ENCODE measurements at places on chromosomes 13 and 19.

GRCh38 chr13:41028051-41028450, 8.9 kb upstream of the ELF1 start:
- DNase-seq = no peak

GRCh38 chr13:45219123-45219891, 18.5 kb upstream of the KCTD4 start:
- no peak for DNase-seq

GRCh38 chr19:58582985-58583384, 9.8 kb upstream of the MZF1 start:
- DNase-seq = no peak

DNA sequence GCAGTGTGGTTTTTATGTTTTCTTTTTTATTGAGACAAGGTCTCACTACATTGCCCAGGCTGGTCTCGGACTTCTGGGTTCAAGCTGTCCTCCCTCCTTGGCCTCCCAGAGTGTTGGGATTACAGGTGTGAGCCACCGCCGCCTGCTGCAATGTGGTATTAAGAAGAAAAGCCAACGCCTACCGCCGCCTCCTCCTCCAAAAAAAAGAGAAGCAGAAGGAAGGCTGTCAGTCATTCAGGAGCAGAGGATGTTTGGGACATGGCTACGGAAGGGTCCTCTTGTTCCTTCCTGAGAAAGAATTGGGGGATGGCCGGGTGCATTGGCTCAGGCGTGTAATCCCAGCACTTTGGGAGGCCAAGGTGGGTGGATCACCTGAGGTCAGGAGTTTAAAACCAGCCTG, 1.2 kb downstream of the PPP1R37 start:
- no peak for DNase-seq

GRCh38 chr13:102784483-102784882, 10.9 kb upstream of the TEX30 start:
- no peak for DNase-seq

GRCh38 chr19:49497047-49497788, 984 bp downstream of the RPS11 start:
- peak; percentile 21 for DNase-seq

- peak; percentile 85 for DNase-seq
Measured at GRCh38 chr19:38004521-38005223, 97.7 kb downstream of the SIPA1L3 start.

GRCh38 chr19:30498707-30499106, 126.5 kb downstream of the ZNF536 start:
- DNase-seq = no peak

GRCh38 chr19:17938092-17938845, 5.5 kb downstream of the CCDC124 start:
- peak; percentile 14 for DNase-seq

- DNase-seq = no peak
Measured at GRCh38 chr13:77975358-77976042, 56.9 kb upstream of the EDNRB start.

DNA sequence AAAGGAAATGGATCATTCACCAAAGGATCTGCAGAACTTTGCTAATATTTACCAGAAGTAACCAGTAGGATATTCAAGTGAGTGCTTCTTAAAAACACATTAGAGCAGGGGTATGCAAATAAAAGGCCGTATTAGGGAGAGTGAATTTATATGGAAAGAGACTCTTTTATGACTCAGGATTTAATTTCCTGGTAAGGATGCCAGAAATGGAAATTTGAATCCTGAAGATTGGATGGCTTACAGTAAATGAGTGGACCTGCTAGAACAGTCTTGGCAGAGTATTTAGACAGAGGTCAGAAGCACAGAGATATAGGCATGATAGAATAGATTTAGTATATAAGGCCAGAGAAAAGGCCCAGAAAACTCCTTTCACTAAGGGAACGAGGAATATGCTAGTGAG, 201.6 kb downstream of the SLITRK5 start:
- no peak for DNase-seq

- no peak for DNase-seq
Measured at GRCh38 chr13:52850396-52851136, 2.1 kb upstream of the PCDH8 start.

DNA sequence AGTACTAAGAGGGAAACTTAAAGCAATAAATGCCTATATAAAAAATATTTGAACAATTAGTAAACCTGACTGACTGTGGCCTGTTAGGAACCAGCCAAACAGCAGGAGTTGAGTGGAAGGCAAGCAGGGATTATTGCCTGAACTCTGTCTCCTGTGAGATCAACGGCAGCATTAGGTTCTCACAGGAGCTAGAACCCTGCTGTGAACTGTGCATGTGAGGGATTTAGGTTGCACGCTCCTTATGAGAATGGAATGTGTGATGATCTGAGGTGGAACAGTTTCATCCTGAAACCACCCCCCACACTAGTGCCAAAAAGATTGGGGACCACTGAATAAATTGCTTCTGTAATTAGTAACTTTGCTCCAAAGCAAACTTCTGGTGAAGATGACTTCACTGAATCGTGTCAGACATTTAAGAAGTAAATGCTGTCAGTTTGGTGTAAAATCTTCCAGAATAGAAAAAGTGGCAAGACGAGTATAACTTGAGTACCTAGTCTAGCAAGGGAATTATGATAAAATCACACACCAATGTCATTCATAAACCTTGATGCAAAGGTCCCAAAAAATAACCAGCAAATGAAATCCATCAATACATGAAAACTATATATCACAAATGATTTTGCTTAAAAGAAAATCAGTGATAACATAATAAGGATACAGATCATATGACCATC, 53.8 kb downstream of the SLC6A16 start:
- DNase-seq = no peak

DNA sequence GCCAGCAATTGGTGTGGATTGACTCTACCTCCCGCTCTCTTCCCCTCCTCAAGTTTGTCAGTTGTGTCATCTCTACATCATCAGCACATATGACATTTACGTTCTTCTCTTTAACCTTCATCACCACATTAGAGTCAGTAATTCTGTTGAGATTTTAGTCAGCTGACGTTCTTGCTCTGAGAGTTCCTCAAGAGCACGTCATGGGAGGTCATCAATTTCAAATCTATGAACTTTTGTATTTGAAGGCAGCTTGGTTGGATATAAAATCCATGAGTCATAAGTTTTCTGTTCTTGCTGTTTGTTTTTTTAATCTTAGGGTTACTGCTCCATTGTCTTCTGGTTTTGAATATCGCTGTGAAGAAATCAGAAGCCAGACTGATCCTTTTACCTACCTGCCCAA, 21.8 kb upstream of the ARGLU1 start:
- no peak for DNase-seq

DNA sequence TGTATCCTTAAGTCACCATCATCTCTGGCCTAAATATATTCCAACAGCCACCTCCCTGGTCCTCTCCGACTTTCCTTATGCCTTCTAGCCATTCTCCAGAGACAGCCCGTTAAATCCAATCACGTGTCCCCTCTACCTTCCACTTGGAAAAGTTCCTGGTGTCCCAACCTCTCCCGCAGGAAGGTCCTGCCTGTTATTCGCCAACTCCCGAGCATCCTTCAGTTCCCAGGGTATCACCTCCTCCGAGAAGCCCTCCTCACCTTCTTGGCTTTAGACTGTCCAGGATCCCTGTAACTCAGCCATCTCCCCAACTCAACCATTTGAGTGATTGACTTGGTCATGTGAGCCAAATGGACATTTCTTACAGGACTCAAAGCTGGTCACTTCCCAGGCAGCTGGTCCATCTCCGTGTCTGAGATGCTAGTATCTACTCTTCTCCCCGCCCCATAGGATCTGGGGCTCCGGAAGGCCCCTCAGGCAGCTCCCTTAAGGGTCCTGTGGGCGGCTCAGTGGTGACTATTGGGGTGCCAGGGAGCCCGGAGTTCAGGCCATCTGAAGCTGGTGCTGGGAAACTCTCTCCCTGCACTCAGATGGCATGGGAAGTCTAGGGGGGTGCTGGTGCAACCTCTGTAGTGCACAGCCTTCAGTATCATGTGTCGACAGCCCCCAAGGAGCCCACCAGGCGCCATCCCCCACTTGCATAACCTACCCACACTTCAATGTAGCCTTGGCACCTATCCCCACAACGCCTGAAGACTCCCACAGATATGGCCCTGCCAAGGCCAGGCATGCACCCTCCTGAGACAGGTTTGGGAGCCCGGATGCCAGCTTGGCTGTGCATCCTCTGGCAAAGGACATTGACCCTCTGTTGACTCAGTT, 27.9 kb upstream of the NANOS3 start:
- no peak for DNase-seq

- DNase-seq = no peak
Measured at GRCh38 chr19:54040003-54040402, 23.7 kb downstream of the VSTM1 start.

GRCh38 chr19:4722671-4723594, 709 bp downstream of the DPP9 start:
- no peak for DNase-seq

GRCh38 chr13:21402586-21403307, 56.4 kb downstream of the ZDHHC20 start:
- no peak for DNase-seq

GRCh38 chr19:33402421-33403220, 29.1 kb downstream of the CEBPG start:
- no peak for DNase-seq

- no peak for DNase-seq
Measured at GRCh38 chr13:43134868-43135267, 111.5 kb downstream of the DNAJC15 start.

DNA sequence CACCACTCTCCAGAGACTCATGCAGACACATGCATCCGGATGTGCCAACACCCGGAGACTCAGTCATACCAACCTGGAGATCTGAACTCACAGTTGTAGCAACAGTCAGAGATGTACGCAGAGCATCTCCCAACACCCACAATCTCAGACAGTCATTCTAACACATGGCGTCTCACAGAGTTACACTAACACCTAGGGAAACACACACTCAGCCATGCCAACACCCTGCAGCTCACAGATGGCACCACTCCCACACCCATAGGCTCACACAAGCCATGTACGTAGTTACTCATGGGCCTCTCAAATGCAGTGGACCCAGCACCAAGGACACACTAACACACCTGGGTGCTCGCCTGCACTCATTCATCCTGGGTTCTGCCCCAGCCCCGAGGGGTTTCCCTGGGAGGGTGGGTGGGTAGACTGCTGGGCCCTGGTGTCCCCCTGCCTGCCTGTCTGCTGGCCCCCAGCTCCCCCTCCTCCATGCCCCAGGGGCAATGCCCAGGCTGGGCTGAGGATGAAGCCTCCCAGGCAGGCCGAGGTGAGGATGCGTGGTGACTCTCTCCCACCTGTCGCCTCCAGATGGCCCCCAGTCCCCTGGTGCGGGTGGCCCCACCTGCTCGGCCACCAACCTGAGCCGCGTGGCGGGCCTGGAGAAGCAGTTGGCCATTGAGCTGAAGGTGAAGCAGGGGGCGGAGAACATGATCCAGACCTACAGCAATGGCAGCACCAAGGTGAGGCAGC, 10.0 kb downstream of the PKN1 start:
- peak; percentile 41 for DNase-seq

GRCh38 chr19:58279925-58280316, 1.2 kb downstream of the ZNF8 start:
- DNase-seq = no peak

GRCh38 chr19:50794074-50794875, 4.1 kb downstream of the ACP4 start:
- no peak for DNase-seq

- no peak for DNase-seq
Measured at GRCh38 chr13:75936791-75937190, 300.7 kb downstream of the LMO7 start.

- DNase-seq = no peak
Measured at GRCh38 chr19:33456076-33456844, 65.3 kb downstream of the PEPD start.

- DNase-seq = peak; percentile 81
Measured at GRCh38 chr19:28289295-28290063, 923.5 kb downstream of the UQCRFS1 start.

DNA sequence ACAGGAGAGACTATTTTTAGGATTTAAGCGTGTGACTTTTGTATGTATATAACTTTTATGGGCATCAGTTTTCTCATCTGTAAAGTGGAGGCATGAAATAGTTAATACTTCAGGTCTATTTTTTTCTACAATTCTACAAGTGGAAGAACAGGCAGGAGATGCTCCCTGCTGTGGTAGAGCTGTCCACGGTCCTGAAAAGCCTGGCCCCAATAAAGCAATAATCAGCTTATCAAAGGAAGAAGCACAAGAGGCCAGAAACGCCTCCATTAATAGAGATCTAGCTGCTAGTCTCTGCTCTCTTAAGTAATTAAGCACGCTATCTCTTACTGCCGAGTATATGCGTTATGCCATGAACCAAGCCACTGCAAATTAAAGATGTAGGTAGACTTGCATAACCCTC, 28.0 kb upstream of the WASF3 start:
- no peak for DNase-seq

DNA sequence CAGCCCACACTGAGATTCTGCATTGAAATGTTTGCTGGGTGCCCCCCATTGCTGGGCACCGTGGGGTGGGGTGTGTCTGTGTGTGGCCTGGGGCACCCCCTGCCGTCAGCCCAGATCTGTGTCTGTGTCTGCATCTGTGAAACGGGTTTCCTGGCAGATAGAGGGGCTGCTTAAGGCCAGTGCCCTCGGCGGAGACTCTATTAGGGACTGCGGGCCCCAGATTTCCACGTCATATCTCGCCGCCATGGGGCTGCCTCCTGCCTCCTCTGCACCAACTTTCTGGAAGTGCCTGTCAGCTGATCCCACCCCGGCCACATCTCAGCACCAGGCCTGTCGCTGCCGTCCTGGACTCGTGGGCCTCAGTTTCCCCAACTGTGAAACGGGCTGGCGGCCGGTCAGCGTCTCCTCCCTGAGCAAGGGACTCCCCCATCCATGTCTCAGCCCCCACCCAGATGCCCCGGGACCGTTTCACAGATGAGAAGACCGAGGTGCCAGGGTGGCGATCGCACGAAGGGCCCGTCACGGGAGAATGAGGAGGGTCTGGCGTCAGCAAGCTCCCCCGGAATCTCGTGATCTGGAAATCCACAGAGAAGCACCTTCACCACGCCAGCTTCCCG, 21.4 kb downstream of the ARID3A start:
- DNase-seq = no peak

- DNase-seq = no peak
Measured at GRCh38 chr13:103187721-103188156, 121.5 kb upstream of the SLC10A2 start.
